GOT3 (cell line): ENCODE measurements at places on chromosomes 11 and 22.

DNA sequence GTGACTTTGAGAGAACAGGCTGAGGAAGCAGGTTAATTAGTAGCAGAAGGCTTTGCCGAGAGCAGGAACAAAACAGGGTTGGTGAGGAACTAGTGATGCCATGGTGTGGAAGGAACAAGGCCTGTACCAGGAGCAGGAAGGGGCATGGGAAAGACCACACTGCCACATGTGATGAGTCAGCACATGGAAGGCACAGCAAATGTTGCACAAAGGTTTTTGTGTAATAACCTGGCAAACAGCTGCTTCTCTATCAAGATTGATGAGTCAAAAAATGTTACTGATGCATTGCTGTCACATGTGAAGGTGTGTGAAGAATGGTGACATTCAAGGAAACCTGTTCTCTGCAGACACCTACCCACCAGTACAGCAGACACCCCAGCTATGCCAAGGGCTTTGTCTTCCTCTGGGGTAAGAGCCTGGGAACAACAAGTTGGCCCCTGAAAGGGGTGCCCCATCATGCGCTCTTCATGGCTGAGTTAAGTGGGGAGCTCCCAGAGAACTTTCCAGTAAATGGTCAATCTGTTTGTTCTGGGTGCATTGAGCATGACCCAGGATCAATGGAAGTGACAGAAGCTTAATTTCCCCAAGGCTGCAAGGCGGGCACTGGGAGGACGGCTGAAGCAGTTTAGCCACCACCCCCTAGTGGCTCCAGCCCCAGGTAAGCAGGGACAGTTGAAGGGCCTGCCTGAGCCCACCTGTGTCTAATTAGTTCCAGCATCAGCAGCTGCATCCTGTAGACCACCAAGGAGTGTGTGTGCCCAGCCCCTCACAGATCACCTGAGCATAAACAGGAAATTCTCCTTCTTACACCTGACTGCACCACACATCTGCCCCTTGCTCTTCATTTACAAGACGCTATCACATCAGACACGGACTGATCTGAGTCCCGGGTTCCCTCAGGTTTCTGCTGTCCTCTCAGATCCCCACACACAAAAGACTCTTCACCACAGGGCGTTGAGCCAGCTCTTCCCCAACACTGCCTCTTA is 47.6 kb downstream of the GGTLC2 start:
- DNase-seq = no peak

DNA sequence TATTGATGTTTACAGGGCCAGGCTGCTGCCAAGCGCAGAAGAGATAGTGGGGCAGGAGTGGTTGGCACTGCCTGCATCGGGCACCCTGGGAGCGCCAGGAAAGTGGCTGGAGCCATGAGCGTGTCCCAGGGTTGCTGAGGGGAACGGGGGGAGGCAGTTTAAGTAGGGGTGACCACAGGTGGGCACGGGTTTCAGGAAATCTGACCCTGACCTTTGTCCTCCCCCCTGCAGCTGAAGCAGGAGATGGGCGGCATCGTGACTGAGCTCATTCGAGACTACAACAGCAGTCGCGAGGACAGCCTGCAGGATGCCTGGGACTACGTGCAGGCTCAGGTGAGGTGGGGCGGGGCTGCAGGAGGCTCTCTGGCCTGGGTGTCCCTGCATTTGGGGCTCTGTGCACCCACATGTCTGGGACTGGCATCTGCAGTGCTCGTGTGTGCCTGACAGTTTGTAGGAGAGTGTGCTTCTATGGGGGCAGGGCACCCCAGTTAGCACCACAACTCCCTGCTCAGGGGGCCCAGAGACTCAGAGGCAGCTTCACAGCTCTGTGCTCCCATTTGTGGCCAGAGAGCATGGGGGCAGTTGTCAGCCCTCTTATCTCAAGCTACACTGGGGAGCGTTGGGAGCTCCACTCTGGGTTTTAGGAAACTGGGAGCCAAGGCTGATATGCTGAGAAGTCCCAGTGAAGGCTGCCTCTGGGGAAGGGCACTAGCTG is 49.7 kb downstream of the CD82 start:
- DNase-seq = no peak

- DNase-seq = no peak
These were observed 12.0 kb downstream of the MUC5B start for GRCh38 chr11:1234771-1235305.

- no peak for DNase-seq
These were observed 9.4 kb upstream of the FANCF start for GRCh38 chr11:22634897-22635629.

GRCh38 chr11:128205796-128206195 is 381.6 kb downstream of the ETS1 start:
- no peak for DNase-seq

DNA sequence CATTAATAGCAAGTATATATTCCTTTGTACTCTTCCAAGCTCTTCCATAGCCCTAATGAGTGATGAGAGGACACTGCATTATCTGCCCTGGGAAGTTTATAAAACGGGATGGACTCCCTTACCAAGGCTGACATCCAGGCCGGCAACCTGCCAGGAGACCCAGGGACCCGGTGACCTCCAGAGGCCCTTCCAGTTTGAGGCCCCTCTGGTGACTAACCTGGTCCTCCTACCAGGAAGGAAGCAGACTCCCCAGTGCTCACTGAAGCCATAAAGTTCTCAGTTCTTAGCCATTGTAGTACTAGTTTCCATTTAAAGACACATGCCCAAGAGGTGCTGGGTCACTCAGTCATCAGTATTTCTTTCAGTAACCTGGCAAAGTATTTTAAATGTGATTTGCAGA is 345.4 kb downstream of the TENM4 start:
- no peak for DNase-seq

- DNase-seq = no peak
These were observed 103.0 kb downstream of the C11orf58 start for GRCh38 chr11:16841481-16841880.

DNA sequence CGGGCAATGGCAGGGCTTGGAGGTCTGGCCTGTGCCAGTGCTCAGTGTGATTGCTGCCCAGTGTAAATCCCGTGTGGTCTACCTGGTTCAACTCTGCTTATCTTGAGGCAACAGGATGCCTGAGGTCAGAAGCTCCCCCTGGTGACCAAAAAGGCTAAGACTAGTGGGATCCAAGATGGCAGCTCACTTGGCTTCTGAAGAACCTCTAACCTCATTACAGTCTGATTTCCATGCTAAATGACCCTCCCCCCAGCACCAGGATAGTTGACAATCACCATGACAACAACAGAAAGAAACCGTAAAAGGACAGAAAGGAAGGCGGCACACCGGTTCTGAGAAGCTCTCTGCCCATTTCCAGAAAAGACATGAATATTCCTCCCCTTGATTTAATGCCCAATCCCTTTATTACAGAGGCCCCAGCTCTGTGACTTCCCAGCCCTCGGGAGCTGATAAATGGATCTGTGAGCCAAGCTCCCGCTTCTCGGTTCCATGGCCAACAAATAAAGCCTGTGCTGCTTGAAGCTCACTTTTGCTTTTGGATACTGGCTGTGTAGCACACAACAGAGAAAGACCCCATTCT is 398.4 kb downstream of the CTTN start:
- DNase-seq = no peak

DNA sequence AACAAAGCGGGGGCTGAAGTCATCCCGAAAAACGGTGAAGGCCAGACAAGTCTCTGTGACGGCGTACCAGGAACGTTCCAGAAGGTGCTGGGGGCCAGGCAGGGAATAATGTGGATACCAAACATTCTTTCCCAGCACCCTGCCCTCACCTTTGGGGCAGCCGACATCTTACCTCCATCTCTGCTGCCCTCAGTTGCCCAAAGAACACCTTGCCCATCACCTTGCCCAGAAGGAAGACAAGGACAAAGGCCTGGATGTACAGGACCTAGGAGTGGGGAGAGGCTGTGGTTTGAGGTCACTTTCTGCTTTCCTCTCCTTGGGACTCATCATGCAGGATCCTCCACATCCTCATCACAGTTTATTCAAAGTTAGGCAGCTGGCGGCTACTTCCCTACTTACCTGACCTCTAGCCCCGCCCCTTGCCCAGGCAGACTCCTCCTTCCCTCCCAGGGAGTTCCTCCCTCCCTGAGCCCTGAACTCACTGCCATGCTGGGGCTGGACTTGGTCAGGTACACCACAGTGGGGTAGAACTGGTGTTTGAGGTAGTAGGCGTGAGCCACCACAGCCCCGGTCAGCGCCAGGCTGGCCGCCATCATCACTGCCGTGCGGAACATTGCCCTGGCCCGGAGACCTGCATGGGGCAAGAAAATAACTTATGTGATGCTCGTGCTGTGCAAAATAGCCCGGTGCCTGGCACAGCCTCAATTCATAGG is 1.2 kb downstream of the SYVN1 start:
- no peak for DNase-seq

DNA sequence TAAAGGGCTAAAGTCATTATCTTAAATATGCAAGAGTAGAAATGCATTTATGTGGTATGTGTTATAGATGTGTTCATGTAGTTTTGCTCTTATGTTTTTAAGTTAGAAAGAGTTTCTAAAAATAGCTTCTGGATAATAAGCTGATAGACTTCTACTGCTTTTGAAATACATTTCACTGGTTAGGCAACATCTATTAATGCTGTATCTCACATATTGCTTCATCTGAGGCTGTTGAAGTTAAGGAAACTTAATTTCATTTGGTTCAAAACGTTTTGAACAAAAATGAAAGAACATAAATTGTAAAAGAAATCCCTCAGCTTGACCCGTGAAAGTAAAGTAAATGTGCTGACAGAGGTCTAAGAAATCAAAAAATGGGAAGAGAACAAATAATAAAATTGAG is 164.0 kb upstream of the CTSC start:
- DNase-seq = no peak

- no peak for DNase-seq
These were observed 86.9 kb downstream of the LDLRAD3 start for GRCh38 chr11:36030731-36031281.

GRCh38 chr11:13114566-13115379 is 105.7 kb downstream of the RASSF10 start:
- DNase-seq = no peak

GRCh38 chr22:46142548-46143490 is 7.5 kb upstream of the PPARA start:
- no peak for DNase-seq

- no peak for DNase-seq
These were observed 6.2 kb upstream of the LDLRAD3 start for GRCh38 chr11:35937700-35938099.

DNA sequence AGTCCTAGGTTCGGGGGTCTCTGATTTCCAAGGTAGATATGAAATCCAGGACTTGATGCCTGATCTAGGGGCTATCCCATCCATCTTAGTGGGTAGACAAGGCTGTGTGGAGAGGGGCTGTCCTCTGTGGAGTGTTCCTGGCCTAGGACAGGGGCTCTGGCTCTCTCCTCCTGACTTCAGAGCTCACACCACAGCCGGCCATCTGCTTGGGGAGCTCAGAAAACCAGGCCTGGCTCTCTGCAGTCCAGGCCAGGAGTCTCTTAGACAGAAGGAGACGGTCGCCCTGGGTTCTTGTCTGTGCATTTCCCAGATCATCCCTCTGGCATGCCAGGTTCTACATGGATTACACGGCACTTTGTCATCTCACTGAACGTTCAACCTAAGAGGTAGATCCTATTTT is 17.9 kb downstream of the TUB start:
- no peak for DNase-seq

GRCh38 chr11:104105155-104105554 is 58.8 kb downstream of the PDGFD start:
- no peak for DNase-seq

- no peak for DNase-seq
These were observed 10.8 kb upstream of the MSANTD4 start for GRCh38 chr11:106032861-106033260.

DNA sequence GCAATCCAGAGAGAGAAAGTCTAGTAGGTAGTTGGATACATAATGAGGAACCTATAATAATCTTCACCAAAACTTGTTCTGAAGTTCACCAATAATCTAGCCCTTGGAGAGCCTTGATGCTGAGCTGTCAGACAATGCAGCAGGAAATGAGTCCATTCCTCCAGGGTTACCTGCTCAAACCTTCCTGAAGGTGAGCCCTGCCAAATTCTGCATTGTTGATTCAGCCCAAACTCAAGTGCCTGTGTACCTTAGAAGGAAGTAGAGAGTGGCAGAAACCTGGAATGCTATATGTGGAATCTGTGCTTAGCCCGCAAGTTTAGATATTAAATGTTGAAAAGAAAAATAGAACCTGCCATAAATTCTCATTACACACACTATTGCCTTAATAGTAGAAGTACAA is 77.4 kb upstream of the SPON1 start:
- no peak for DNase-seq

DNA sequence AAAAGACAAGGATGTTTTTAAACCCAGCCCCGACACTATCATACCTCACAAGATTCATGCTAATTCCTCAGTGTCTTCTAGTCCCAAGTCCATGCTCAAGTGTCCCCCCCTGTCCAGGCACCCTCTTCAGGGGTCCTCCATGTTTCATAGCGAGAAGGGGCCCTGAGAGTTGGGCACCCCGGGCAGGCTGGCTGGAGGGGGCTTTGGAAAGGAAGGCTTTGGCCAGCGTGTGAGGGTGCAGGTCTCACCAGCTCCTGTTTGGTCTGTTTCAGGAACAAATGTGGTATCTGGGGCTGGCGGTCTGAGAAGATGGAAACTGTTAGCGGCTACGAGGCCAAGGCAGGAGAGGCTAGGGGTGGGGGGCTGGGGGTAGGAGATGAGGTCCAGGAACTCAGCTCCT is 4.5 kb upstream of the SSH3 start:
- no peak for DNase-seq

- DNase-seq = no peak
These were observed 6.0 kb downstream of the AIFM3 start for GRCh38 chr22:20972933-20973577.

GRCh38 chr22:37219533-37219932 is 7.3 kb upstream of the SSTR3 start:
- DNase-seq = no peak

DNA sequence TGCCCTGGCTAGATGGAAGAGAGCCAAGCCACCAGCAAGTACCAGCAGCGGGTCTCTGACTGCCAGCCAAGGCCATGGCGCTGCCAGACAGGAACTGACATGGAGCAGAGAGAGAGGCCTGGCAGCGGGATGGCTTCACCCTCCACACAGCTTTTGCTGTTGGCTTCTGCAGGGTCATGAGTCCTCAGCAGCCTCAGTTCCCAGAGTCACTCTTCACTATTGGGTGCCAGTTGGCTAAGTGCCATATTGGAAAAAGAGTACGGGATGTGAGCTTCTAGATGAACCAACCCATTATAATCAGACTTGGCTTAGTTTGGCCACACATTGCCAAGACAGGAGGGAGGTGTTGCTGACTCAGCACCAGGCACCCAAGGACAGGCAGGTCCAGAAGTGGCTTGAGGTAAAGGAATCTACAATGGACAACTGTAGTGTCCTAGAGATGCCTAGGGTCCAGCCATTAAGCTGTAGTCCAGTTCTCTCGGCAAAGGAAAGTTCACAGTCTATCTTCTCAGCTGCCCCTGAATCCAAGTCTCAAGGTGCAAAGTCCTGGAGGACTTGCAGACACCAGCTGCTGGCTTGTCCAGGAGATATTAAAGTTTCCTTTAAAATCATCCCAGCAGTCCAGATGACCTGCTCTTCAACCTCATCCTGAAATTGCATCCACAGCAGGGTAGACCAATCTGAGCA is 40.7 kb upstream of the POU2AF1 start:
- no peak for DNase-seq

DNA sequence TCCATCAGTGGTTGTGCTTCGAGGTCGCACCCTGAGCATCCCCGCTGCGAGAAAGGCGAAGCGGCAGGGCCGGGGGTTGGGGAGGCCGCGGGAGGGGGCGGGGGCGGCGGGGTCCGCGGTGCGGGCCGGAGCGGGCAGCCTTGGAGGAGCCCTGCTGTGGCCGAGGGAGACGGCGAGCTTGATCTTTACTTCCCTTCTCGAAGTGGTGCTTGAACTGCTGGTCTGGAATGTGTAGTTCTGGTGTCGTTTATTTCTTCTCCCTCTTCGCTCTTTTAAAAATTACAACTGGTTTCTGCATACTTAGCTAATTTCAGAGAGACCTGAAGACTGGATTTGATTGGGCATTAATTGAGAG is 1.1 kb downstream of the APLP2 start:
- no peak for DNase-seq
